Hepatic stellate cell (primary cell): ENCODE measurements at places on chromosomes 5 and 9.

GRCh38 chr5:162068412-162068811 lies 839 bp downstream of the GABRG2 start:
- no peak for DNase-seq

- no peak for DNase-seq
Measured at GRCh38 chr5:80034559-80034958, 589 bp upstream of the THBS4 start.

- DNase-seq = no peak
Measured at GRCh38 chr5:18397371-18397770, 763.1 kb downstream of the TAF11L14 start.

GRCh38 chr5:5078009-5078897 lies 61.9 kb upstream of the ADAMTS16 start:
- DNase-seq = no peak

GRCh38 chr9:4873066-4873465 lies 80.3 kb downstream of the RCL1 start:
- DNase-seq = no peak

DNA sequence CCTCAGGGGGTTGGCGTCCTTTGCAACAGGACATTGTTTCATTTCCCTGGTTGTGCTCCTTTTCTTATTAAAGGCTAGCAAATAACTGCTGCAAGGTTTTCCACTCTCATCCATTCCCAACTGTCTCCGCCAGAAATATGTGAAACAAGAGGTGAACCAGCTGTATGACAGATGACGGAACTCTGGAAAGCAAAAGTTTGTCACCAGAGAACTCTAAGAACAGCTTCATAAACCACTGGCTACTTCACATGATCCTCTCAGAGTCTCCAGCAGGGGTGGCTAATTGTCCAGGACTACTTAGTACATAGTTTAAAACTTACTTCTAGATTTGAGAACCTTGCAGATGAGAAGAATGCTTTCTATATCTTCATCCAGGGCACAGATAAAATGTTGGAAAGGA lies 195.9 kb upstream of the RAD23B start:
- DNase-seq = no peak

DNA sequence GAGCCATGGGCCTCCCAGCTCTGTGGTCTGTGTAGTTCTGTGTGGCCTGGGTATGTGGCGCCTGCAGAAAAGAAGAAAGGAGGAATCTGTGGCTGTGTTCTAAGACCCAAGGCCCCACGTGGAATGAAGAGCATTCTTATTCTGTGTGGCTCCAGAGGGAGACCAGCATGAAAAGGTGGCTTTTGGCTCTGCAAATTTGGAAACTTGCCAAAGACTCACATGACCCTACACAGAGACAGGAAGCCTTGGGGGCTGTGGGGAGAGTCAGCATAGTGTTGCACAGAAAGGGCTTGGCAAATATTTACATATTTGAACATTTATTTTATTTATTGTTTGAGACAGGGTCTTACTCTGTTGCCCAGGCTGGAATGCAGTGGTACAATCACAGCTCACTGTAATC lies 193.3 kb downstream of the TMEM38B start:
- no peak for DNase-seq

- DNase-seq = no peak
Measured at GRCh38 chr9:7936163-7936562, 136.6 kb upstream of the DMAC1 start.

GRCh38 chr9:130689937-130690700 lies 3.5 kb upstream of the EXOSC2 start:
- peak; percentile 89 for DNase-seq

- DNase-seq = no peak
Measured at GRCh38 chr5:20536341-20536740, 548.3 kb upstream of the CDH18 start.

- no peak for DNase-seq
Measured at GRCh38 chr5:73892218-73892617, 266.2 kb downstream of the ARHGEF28 start.

GRCh38 chr9:134679616-134680392 lies 38.2 kb downstream of the COL5A1 start:
- DNase-seq = no peak

- DNase-seq = no peak
Measured at GRCh38 chr9:677461-678097, 163.9 kb upstream of the DMRT1 start.

GRCh38 chr5:10709409-10709808 lies 51.6 kb downstream of the DAP start:
- DNase-seq = no peak

DNA sequence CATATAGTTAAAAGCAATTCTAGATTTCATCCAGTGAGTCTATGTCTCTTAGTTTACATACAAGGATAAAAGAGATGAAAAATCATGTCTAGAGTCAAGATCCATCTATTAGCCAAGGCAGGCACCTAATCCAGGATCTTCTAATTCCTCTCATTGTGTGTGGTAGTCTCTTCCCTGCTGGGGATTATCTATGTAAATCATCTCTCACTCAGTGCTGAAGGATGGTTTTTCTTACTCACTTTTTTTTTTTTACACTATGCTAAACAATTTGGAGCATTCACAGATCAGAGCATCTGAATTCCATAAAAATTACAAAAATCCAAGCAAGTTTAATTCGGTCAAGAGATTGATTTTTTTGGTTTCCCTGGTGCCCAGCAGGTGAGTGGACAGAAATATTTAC lies 154.9 kb upstream of the GDNF start:
- DNase-seq = no peak

DNA sequence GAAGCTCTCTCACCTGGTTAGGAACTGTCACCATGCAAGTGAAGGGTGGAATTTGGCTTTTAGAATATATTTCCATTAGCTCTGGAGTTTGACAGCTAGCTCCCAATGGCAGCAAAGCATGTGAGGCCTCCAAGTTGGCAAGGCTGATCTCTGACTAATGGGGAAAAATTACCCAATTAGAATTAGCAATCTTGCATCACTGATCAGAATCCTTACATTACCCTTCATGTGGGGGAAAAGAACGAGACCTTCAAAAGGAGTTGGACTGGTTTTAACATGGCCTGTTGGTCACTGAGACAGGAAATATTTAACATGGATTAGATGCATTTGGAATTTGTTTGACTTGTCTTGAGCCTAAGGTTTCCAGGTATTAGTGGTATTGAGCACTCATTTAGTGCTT lies 192.3 kb upstream of the GDNF start:
- no peak for DNase-seq

DNA sequence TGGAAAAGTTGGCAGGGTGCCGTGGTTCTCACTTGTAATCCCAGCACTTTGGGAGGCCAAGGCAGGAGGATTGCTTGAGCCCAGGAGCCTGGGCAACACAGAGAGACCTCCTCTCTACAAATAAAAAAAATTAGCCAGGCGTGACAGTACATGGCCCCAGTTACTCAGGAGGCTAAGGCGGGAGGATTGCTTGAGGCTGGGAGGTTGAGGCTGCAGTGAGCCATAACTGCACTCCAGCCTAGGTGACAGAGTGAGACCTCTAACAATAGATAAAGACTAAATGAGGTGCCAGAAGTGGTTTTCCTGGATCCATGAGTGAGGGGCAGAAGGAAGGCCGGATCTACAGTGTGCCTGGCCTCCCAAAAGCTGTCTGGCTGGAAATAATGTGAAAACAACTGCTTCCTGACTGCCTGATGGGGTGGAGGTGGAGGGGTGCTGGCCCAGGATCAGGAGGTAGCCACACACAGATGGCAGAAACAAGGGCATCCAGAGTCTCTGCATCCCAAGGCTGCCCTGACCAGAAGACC lies 4.1 kb downstream of the SHB start:
- DNase-seq = no peak

- no peak for DNase-seq
Measured at GRCh38 chr5:73135021-73135420, 14.6 kb downstream of the TMEM171 start.

DNA sequence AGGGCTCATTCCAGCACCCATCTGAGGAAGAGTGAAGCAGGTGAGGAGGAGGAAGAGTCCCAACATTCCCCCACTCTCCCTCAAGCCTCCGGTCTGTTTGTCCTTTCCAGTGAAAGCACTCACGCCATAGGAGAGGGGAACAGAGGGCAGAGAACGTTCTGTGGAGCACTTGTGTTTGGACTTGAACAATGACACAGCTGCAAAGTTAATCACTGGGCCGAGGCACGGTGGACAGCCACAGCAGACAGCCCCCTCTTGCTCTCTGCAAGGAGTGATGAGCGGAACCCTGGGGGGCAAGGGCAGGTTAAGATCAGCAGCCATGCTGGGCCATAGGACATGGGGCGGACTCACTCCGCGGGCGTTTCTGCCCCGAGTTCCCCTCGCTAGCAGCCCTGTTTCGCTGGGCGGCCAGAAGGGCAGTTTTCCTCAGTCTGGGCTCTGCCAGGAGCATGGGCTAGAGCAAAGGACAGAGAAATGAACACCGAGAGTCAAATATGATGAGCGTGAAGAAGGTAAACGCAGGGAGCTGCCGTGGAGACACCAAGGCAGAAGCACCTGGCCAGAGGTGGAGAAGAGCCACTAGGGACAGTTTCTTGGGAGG lies 185.7 kb downstream of the GAPVD1 start:
- DNase-seq = no peak

DNA sequence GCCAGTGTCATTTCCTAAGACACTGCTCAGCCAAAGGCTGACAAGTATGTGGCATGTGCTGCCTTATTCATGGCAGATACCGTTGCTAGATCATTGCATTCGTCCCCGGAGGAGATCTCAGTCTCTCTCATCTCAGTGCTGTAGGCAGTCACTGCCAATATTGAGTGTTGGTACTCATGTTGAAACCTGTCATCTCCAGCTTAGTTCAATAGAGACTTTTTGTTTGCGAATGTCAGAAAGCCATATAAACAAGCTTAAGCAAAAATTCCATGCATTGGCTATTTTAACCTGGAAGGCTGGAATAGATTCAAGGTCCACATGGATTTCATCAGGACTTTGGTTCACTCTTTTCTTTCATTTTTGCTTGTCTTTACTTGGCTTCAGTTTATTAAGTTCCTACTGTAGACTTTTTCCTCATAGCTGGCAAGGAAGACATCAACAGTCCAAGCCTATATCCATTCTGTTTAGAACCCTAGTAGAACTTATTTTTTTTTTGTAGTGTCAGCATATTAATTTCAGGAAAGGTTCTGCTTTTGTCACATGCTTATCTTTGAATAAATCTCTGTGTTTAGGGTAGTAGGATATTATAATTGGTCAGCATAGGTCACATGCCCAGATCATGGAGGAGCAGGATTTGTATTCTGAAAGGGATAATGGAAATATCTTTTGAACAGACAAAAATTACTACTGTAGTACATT lies 66.8 kb downstream of the FCHO2 start:
- DNase-seq = no peak

DNA sequence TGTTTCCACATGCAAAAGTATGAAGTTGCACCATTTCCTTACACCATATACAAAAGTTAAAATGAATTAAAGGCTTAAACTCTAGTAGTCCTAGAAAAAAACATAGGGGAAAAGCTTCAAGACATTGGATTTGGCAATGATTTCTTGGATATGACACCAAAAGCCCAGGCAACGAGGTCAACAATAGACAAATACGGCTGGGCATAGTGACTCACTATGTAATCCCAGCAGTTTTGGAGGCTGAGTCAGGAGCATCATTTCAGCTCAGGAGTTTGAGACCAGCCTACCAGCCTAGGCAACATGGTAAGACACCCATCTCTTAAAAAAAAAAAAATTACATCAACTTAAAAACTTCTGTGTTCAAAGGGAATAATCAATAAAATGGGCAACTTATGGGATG lies 30.9 kb upstream of the SREK1 start:
- DNase-seq = no peak

GRCh38 chr9:100505564-100506159 lies 32.7 kb downstream of the TMEFF1 start:
- DNase-seq = peak; percentile 36

GRCh38 chr5:31853398-31854135 lies 214.6 kb downstream of the PDZD2 start:
- DNase-seq = no peak

DNA sequence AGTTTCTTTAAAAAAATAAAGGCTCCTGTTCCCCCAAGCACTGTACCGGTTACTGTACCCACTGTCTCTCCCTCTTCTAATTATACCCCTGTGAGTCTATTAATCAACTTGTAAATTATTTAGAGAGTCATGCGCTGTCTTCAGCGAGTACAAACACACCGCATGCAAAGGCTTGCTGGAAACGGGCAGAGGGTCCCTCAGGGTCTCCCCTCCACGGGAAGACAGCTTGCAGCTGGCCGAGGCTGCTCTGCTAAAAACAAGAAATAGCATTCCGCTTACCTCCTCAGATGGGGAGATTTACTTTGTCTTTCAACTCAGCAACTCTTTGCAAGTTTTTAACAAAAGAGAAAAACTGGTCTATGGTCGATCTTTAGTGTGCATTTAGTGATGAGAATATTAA lies 71.8 kb downstream of the AK8 start:
- DNase-seq = no peak

DNA sequence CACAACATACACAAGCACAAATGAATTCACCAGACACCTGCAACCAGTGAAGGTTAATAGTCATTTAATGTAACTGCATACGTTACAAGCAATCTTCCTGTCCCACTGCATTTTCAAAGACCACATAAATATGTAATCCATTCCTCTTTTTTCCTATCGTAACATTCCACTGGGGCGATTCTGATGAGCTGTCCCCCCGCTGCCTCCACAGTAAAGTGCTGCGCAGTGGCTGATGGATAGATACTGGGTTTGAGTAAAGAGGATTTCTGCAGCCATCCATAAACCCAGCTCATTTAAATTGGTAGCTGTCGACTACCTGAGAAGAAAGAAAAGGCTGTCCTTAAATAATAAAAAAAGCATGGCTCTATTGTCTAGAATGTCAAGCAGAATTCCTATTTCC lies 181.1 kb downstream of the SPOCK1 start:
- no peak for DNase-seq

DNA sequence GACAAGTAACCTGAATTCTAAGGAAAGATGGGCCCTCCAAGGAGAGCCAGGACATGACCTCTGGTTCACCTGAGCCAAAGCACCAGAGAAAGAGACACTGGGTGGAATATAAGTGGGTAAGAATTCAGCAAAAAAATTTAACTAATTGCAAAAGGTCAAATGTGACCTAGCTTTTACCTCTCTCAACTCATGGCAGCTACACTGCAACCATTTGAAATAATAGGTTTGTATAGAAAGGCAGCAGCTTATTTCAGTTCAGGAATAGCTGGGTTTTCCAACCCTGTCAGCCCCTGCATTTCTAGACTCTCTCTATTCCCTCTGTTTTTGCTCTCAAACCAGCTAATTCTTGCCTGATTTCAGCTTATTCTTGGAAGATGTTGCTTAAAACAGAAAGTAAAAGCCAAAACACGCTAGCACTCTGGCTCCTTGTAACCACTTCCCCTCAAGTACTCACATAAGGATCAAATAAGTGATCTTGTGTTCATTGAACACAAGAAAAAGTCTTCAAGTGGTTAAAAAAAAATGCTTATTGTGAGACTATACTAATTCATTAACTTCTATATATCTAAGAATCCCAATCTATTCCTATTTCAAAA lies 101.1 kb upstream of the NR4A3 start:
- DNase-seq = no peak
